ENCODE measurements at places on chromosomes 4 and X.
A peak's percentile ranks its signal among the peaks of the same experiment; 100 is the strongest.

- DNase-seq: no peak
Measured at GRCh38 chrX:28979877-28980276, 392.6 kb downstream of the IL1RAPL1 start.

DNA sequence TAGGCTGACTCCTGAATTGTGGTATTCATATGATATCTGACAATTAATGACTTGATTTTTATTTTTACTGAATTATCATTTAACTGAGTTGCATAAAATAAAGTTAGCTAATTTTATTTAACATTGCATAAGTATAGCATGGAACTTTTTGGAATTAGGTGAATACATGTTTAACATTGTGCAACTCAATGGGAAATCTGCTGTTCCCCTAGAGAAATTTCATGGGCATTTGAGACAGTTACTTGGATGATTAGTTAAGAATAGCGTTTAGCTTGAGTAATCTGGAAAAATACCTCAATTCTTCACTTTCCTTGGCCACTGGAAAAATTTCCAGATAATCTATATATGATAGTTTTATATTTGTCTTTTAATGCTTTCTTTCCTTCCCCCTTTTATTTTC is 42.5 kb downstream of the NPNT start:
- DNase-seq: no peak

- peak; percentile 53 for DNase-seq
Measured at GRCh38 chr4:69860052-69860451, at the start of gene SULT1E1. Gene SULT1E1 (minus strand): TSS chr4:69860145. CDS start chr4:69857644, 2,501 bp downstream.

DNA sequence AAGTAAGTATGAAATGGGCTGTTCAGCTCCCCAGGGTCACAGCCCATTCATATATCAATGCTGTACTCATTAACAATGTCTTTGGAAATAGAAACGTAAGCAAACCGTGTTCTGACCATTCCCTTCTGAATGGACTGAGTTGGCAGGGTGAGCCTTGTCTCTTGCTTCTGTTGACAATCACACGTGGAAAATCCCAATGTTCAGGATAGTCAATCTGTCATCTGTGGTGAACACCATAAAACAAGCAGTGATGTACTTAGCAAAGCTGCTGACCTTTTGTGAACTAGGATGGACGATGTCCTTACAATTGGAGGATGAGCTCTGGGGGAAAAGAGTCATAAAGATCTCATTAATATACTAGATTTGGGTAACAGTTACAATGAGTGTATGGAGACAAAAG is 109.6 kb upstream of the PAQR3 start:
- DNase-seq: no peak

- no peak for DNase-seq
Measured at GRCh38 chr4:101914761-101915160, 124.2 kb downstream of the BANK1 start.

DNA sequence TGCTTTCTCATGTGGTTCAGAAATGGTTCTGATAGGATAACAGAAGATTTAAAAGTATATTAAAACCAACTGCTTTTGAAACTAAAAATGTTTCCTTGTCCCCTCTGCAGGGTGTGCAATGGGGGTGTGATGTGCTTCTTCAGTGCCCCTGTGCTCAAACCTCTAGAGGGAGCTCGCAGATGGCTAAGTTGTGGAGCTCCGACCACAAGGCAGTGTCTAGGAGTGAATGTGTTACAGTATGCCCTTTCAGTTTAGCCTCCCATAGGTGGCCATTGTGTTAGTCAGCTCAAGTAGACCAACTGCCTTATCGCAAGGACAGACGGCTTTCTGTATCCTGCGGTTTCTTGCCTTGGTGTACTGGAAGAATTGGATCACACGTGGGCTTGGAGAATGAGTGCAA is 130.5 kb downstream of the TENT5D start:
- DNase-seq: no peak

- DNase-seq: no peak
Measured at GRCh38 chr4:27357283-27357682, 496.6 kb downstream of the STIM2 start.

GRCh38 chrX:137212078-137212632 is 178.4 kb upstream of the GPR101 start:
- DNase-seq: no peak

- no peak for DNase-seq
Measured at GRCh38 chr4:73831569-73831968, 4.9 kb upstream of the CXCL6 start.

All from SK-N-MC (cell line).